ENCODE measurements at places on chromosomes 1 and 21. TPM values are rescaled to one million over a fixed set of nuclear protein-coding genes. Genes with fewer than 3 reads are reported as not detected.

DNA sequence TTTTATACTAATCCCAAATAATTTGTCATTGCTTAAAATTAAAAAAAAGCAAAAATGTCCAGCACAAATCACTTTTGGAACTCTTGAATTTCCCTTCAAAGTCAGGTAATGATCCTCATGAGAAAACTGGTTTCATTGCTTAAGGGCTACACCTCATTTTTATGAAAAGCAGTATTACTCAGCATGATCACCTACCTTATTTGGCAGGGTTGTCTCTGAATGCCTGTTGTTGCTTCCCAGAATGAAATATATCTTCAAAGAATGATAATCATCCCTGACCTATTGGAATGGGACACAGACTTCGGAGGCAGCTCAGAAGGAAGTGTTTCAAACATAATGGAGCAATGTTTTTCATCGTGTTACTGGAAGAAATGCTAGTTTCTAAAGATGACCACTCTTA lies 29.7 kb downstream of the C1orf21 start:
- no peak for DNase-seq

GRCh38 chr1:223847781-223848345 lies 2.1 kb upstream of the TP53BP2 start:
- DNase-seq = no peak

DNA sequence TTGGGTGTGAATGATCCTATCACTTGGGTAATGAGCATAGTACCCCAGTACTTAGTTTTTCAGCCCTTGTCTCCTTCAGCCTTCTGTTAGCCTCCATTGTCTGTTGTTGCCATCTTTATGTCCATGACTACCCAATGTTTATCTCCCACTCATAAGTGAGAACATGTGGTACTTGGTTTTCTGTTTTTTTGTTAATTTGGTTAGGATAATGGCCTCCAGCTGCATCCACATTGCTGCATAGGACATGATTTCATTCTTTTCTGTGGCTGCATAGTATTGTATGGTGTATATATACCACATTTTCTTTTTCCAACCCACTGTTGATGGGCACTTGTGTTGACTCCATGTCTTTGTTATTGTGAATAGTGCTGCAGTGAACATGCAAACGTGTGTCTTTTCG lies 39.6 kb upstream of the GPR52 start:
- no peak for DNase-seq

- DNase-seq = no peak
These were observed 13.9 kb upstream of the ZBTB17 start for GRCh38 chr1:15989776-15990175.

VASH2 gene
- 0.38 TPM for polyA plus RNA-seq

C8A gene
- polyA plus RNA-seq = not detected

- DNase-seq = no peak
These were observed 59.1 kb downstream of the HFM1 start for GRCh38 chr1:91345395-91346005.

KLHDC9 gene
- polyA plus RNA-seq = 14.8 TPM

GRCh38 chr1:16162163-16162822 lies 6.4 kb upstream of the EPHA2 start:
- DNase-seq = peak; percentile 73

OR2L2 gene
- not detected for polyA plus RNA-seq

DNA sequence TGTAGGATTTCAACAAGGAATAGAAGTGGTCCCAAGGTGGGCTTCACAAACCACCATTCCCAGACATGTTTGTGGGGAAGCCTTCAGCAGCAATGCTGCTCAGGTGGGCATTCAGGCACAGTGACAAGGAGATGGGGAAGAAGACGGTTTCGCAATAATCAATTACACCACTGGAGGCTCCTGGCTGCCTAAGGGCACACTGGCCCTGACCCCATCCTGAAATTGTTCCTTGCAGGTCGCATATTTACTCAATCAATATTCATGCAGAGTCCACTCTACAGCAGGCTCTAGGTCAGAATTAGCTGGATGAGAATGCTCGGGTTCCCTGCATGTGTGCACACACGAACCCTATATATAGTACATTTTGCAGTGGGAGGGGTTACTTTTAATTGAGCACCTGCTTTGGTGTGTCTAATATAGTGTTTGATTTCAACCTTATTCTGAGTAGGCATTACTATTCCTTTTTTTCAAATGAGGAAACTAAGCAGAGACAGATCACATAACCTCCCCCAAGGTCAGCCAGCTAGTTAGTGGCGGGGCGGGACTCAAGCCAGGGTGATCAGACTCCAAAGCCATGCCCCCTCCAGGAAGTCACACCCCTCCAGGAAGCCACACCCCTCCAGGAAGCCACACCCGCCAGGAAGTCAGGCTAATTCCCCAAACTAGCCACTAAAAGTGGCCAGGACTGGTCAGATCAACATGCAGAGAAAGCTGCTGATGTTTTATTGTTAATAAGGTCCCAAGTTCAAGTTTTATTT lies 106.5 kb downstream of the HLCS start:
- DNase-seq = peak; percentile 89

ACTA1 gene
- 19.0 TPM for polyA plus RNA-seq

DNA sequence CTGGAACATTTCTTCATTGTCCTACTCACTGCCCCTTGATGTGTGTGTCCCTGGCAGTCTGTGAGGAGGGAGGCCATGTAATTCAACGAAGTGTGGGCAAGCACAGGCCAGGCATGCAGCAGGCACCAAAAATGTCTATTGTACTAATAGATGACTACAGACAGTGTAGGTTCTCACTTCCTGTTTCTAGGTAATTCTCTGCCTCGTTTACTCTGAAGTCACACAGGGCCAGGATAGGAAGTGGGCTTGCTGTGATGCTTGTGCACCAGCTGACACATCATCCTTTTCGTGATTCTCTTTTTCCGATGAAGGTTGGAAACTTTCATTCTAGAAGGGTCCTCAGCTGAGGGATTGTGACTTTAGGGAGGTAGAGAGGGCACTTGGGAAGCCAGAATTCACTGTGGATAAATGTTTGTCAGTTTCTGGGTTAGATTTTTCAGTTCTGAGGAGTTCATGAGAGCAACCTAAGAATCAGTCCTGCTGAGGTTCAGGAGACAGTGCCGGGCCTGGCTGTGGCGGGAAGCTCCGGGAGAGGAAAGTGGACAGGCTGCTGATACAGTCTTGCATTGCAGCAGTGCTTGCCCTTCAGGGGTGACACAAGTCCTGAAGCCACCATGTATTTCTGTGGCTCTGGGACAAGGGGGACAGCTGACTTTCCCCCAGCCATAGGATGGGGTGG lies 4.3 kb upstream of the CSF1 start:
- DNase-seq = no peak

KLF17 gene
- 0.13 TPM for polyA plus RNA-seq

AMY1A gene
- not detected for polyA plus RNA-seq

DENND2C gene
- 1.9 TPM for polyA plus RNA-seq

- DNase-seq = no peak
These were observed 9.4 kb downstream of the MINDY1 start for GRCh38 chr1:150997126-150997872.

DNA sequence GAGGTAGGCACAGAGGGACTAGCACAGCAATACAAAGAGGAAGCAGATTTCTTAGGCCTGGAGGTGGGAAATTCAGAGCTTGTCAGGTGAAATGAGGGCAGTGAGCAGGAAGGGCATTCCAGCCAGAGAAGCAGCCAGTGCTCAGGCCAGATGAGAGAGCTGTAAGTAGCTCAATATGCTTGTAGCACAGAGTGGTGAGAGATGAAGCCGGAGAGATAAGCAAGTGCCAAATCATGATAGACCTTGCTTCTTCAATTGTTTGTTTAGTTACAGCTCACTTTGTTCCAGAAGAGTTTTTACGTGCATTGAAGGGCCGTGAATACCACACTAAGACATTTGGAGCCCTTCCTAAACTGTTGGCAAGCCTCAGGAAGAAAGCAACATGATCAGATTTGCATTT lies 42.0 kb upstream of the ADAMTS1 start:
- no peak for DNase-seq

- DNase-seq = no peak
These were observed 87.9 kb downstream of the PTPRU start for GRCh38 chr1:29324202-29324601.

DNA sequence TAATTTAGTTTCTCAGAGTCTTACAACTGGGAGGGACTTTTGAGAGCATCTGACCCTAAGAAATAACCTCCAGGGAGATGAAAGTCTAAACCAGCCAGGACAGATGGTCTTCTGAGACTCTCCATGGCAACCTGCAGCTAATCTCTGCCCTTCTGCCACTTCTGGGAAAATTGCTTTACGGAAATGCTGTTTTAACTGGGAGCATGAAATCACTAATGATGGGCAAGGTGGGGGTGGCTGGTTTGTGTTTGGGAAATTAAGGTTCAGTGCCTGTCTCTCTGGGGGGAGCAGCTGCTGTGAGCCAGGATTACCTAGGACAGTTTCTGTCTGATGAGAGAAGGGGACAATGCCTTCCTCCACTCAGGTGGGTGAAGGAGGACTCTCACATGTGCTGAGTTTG lies 33.2 kb downstream of the ROR1 start:
- no peak for DNase-seq

TRNP1 gene
- polyA plus RNA-seq = 30.8 TPM

DNA sequence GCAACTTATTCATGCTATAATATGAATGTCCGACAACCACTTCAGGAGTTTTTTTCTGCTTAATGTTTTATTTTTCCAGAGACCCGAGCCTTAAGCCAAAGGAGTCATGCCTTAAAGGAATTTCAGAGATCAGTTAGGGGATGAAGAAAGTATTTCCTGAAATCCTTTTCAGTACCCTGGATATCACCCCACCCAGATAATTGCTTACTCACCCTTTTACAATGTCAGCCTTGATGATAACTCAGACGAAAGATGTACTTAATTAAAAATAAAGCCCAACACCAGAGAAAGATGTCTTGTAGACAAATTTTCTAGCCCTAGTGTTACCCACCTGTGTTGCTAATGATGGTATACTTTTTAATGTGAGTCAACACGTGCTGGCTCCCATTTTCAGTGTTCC lies 124.1 kb downstream of the XCL2 start:
- DNase-seq = no peak

DNA sequence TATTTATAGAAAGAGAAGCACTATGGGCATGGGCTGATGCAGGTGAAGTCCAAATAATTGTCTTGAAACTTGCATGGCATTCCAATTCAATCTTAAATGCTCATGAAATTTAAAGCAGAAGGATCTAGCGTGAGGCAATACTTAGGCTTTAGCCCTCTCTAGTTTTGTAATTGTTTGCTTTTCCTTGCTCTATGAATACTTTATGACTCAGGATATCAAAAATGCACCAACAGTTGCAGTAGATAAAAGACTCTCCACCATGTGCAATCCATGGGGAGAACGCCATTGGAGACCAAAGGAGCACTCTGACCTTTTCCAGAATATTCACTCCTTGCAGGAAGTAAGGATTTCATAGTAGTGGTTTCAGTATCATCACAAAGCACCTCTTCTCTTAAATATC lies 436.4 kb downstream of the LRRIQ3 start:
- no peak for DNase-seq

GRCh38 chr1:159056069-159056698 lies 20.4 kb downstream of the AIM2 start:
- no peak for DNase-seq

TFF3 gene
- 27.5 TPM for polyA plus RNA-seq

DNA sequence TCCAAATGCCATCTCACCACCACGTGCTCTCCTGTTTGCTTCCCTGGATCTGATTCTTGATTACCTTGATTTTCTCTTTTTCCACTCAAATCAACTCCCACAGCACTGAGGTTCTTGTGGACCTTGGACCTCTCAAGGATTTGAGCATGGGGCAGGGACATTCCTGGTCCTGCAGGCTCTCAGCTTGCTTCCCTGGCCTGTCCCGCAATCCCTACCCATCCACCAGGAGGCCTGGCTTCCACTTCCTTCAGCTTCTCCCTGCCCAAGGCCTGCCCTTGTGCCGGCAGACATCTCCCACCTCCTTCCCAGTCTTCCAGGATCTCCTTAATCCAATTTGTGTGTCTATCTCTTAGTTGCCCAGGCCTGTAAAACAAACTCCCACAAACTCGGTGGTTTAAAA lies 21.6 kb downstream of the PLA2G2A start:
- no peak for DNase-seq

GRCh38 chr1:150567717-150568593 lies 11.5 kb downstream of the MCL1 start:
- DNase-seq = peak; percentile 88

DNA sequence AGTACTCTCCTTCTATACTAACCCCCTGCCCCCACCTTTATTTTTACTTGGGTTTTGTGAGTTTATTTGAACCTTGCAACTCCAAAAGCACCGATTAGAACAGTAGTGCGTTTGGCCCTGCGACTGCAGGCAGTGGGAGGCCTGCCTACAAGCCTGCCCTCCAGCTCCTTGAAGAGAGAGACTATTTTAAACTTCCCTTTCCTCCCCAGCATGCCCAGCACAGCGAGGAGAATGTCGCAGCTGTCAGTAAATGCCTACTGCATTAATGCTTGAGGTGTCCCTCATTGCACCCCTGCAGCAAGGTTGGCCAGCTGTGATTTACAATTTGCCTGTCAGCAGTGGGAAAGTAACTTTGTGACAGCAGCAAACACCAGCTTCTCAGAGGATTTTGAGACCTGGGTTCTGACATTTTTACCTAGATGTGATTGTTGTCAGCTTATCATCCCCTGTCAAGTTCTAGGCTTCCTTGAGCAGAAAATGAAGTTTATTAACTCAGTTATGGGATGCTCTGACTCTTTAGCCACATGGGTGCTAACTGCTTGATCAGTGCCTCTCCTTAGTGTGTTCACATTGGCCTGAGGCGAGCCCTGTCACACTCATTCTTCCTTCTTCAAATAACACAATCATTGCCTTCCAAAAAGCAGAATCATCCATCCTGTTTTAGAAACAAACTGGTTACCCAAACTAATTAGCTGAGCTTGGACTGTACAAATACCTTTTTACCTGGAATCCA lies 170.6 kb downstream of the PDE4B start:
- DNase-seq = no peak

- DNase-seq = no peak
These were observed 467.1 kb downstream of the LMO4 start for GRCh38 chr1:87795615-87796337.

- DNase-seq = no peak
These were observed 332.7 kb downstream of the USH2A start for GRCh38 chr1:216090556-216090955.

IL6R gene
- 6.6 TPM for polyA plus RNA-seq

CHRM3 gene
- polyA plus RNA-seq = not detected

- DNase-seq = no peak
These were observed 160.7 kb downstream of the PGBD5 start for GRCh38 chr1:230265200-230266115.

DNA sequence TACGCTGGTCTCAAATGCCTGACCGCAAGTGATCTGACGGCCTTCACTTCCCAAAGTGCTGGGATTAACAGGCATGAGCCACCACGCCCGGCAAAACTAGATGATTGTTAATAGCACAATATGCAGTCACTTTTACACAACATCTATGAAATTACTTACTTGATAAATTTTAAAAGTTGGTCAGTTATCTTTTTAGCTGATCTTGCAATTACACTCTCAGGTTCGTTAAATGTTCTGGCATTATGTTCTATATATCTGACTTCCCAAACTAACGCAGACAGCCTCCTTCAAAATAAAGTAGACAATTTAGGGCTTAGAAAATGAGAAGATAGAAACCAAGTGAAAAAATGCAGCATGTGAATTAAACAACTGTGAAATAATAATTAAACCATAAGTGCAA lies 31.8 kb upstream of the PSMG1 start:
- no peak for DNase-seq

GRCh38 chr1:36306210-36306901 lies at the start of gene SH3D21:
Gene SH3D21 (plus strand): TSS chr1:36306368. CDS start chr1:36306421, 53 bp downstream.
- peak; percentile 84 for DNase-seq

- peak; percentile 84 for DNase-seq
These were observed 90.7 kb downstream of the MRPL37 start for GRCh38 chr1:54290506-54291184.

C1orf141 gene
- polyA plus RNA-seq = not detected
